ENCODE measurements at places on chromosomes 5 and 9.

GRCh38 chr5:43036409-43036808 lies 3.7 kb downstream of the ANXA2R start:
- no peak for DNase-seq

- no peak for DNase-seq
These were observed 1.0 kb upstream of the F2R start for GRCh38 chr5:76714751-76715485.

GRCh38 chr5:127550652-127551409 lies 33.4 kb downstream of the PRRC1 start:
- DNase-seq = no peak

GRCh38 chr5:155897761-155898160 lies 429.2 kb upstream of the SGCD start:
- no peak for DNase-seq

DNA sequence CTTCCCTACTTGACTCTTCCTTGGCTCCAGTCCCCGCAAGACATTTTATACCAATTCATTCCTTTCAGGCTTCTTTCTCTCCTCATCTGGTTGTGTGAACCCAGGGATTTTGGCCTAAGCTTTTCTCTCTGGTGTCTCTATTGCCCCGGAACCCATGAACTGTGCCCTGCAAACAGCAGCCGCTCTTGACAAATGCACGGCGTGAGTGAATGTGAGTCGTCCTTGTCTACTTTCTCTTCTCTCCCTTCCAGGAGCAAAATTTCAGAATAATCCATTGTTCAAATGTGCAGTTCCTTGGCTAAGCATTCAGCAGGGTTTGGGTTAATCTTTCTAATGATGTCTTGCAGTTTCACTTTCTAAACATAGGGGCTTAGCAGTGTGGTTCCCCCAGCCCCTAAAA lies 250.4 kb upstream of the IRX4 start:
- DNase-seq = no peak

- no peak for DNase-seq
These were observed 6.1 kb downstream of the SETX start for GRCh38 chr9:132348676-132349075.

DNA sequence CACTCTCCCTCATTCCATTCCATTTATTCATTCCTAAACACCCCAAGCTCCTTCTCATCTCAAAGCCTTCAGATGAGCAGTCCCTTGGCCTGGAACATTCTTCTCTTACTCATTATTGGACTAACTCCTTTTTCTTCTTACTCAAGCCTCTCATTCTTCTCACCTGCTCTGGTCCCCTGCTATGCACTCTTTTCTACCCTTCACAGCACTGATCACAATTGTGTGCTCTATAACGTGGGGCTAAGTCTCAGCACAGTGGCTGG lies 212.4 kb downstream of the MAPKAP1 start:
- DNase-seq = no peak

DNA sequence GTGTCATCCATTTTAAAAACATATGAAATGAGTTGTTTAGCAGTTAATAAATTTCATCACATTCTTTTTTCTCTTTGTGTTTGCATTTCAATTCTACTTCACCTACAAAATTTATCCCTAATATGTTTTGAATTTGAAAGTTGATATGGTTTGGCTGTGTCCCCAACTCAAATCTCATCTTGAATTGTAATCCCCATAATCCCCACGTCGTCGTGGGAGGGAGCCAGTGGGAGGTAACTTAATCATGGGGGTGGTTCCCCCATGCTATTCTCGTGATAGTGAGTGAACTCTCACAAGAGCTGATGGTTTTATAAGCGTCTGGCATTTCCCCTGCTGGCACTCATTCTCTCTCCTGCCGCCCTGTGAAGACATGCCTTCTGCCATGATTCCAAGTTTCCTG lies 200.1 kb downstream of the EPB41L4A start:
- DNase-seq = no peak

- DNase-seq = no peak
These were observed 2.3 kb upstream of the RPL26L1 start for GRCh38 chr5:172956936-172957335.

- DNase-seq = no peak
These were observed 38.3 kb upstream of the KCNV2 start for GRCh38 chr9:2679011-2679410.
